ENCODE measurements at places on chromosomes 1 and 21. TPM values are rescaled to one million over a fixed set of nuclear protein-coding genes. Genes with fewer than 3 reads are reported as not detected.

Gene GJA8
- polyA plus RNA-seq = not detected

Gene HAO2
- 0.12 TPM for polyA plus RNA-seq

Gene CD84
- 5.4 TPM for polyA plus RNA-seq

Gene CCDC27
- polyA plus RNA-seq = not detected

Gene UBE2U
- polyA plus RNA-seq = not detected

Gene GTF2B
- polyA plus RNA-seq = 24.0 TPM

Gene PPIAL4G
- polyA plus RNA-seq = 0.06 TPM

Gene PEF1
- 70.4 TPM for polyA plus RNA-seq

Gene NID1
- polyA plus RNA-seq = 12.9 TPM

Gene IL24
- polyA plus RNA-seq = 1.4 TPM

Gene APOBEC4
- polyA plus RNA-seq = not detected

Gene F13B
- polyA plus RNA-seq = not detected

Gene TFF2
- polyA plus RNA-seq = not detected

Gene PADI2
- 3.5 TPM for polyA plus RNA-seq

Gene COL16A1
- polyA plus RNA-seq = 14.4 TPM

Gene SPRR4
- polyA plus RNA-seq = not detected

Data from spleen (tissue), 13 donors.